GM12892 (cell line): ENCODE measurements at places on chromosomes 13 and 19.

GRCh38 chr19:43649514-43649913 is 9.9 kb upstream of the CADM4 start:
- DNase-seq = no peak

GRCh38 chr19:53076984-53077383 is 26.2 kb downstream of the ZNF160 start:
- DNase-seq = no peak

DNA sequence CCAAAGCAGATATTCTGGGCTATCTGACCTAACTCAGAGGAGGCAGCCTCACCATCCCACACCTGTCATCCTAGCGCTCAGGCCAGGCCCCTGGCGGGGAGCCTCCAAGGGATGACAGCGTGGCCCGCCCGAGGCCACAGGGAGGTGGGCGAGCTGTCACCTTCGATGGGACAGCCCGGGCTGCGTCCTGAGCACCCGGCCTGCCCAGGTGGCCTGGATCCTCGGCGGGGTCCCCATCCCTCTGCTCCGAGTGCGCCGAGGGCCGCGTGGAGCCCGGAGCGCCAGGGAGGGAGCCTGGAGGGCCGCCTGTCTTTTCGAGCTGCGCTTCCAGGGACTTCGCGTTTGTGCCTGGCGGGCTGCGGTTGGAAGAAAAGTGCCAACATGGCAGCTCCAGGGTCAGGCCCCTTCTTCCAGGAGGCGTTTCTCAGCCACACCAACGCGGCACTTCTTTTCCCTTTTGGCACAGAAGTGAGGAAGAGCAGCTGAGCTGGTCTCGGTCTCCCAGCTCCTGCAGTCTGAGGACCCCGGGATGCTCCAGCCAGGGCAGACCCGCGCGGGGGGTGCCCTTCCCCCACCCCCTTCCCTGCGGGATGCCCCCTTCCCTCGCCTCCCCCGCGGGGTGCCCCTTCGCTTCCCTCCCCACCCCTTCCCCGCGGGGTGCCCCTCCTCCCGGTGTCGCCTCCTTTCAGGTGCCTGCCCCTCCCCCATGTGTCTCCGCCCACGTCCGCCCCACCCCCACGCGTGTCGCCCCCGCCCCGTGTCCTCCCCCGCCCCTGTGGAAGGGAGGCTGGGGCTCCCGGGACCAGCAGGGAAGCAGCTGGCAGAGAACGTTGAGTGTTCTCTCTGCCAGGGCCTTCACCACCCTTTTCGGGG is 42.3 kb downstream of the GJA3 start:
- peak; percentile 45 for DNase-seq

DNA sequence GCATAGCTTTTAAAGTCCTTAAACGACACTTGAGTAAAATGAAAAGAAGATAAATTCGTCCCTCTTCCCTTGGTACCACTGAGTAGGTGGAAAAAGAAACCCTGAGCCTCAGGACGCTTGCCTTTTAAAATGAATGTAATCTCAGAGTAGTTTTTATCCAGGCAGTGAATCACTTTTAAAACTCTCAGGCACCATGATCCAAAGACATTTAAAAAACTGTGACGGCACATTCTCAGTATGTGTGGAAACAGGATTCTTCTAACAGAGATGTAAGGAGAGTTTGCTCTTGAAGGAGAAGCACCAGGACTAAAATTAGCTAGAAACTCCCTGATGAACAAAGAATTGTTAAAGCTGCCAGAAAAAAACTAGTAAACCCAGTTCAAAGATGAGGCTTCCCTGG is 105.7 kb upstream of the SLC15A1 start:
- no peak for DNase-seq

GRCh38 chr13:30052120-30052519 is 201.7 kb upstream of the UBL3 start:
- DNase-seq = no peak

GRCh38 chr13:45224176-45224575 is 23.3 kb upstream of the KCTD4 start:
- DNase-seq = no peak

DNA sequence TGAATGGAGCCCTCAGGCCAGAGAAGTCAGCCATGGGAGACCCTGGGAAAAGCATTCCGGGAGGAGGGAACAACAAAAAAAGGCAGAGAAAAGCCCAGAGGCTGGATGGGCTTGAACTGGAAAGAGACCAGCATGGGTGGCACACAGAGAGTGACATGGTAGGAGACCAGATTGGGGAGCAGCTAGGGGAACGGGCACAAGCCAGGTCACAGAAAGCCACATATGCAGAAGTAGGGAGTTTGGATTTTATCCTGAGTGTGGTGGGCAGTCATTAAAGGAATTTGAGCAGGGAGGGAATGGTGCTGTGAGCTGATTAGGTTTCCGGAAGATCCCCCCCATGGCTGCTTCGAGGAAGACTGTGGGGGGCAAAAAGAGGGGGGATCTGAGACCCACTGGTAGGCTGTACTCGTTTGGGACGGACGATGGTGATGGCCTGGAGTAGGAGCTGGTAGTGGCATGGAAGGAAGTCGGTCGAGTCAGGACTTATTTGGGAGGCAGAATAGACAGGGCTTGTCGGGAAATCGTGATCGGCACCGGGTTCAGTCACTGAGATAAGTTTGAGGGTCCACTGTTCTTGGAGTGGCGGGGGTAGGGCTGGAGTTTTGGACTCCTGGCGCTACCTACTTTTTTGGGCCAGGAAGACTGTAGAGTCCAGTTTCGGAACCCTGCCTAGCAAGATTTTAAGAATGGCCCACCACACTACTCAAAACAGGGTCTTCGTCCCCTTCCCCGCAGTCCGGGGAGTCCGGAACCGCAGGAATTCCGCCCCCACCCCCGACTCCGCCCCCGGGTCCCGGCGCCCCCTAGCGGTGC is 949 bp downstream of the SERTAD1 start:
- no peak for DNase-seq

DNA sequence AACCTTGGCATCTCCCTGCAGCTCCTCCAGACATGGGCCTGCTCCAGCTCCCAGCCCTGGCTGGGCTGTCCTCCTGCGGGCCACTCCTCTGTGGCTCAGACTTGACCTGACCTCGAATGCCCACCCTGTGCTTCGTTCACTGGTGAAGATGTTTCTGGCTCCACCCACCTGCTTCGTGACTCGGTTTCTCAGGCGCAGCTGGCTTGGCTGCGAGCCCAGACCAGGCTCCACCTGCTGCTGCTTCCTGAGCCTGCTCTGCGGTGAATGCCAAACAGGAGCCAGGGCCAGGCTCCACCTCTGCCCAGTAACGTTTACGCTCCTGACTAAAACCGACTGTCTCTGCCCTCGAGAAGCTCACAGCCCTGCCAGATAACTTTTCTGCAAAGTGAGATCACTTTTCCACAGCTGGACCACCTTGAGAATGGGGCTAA is 8.9 kb upstream of the RSPH6A start:
- no peak for DNase-seq

DNA sequence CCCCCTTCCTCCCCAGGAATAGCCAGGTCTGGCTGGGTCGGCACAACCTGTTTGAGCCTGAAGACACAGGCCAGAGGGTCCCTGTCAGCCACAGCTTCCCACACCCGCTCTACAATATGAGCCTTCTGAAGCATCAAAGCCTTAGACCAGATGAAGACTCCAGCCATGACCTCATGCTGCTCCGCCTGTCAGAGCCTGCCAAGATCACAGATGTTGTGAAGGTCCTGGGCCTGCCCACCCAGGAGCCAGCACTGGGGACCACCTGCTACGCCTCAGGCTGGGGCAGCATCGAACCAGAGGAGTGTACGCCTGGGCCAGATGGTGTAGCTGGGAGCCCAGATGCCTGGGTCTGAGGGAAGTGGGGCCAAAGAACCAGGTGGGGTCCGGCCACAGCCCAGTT is 3.2 kb downstream of the KLK2 start:
- no peak for DNase-seq

- no peak for DNase-seq
Observed at GRCh38 chr13:104641309-104641708, 1575.1 kb upstream of the SLC10A2 start.

- DNase-seq = no peak
Observed at GRCh38 chr13:112748947-112749735, 59.3 kb downstream of the ATP11A start.

DNA sequence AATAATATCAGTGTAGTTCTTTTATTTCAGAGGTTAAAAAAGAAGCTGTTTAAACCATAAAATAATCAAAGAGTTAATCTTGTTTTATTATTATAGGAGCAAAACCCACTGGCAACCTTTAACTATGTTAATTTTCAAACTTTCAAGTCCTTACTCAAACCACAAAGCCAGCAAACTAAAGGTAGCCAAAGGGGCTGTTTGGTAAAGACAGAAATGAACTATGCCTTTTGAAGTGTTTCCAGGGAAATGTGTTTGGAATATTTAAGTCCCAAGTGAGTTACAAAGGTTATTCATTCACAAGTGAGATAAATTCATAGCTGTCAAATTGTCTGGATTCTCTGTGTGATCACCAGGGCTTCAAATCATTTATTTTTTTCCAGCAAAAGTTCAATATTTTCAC is 264.7 kb downstream of the MZT1 start:
- no peak for DNase-seq

- no peak for DNase-seq
Observed at GRCh38 chr19:18733196-18733647, 49.7 kb downstream of the CRTC1 start.

DNA sequence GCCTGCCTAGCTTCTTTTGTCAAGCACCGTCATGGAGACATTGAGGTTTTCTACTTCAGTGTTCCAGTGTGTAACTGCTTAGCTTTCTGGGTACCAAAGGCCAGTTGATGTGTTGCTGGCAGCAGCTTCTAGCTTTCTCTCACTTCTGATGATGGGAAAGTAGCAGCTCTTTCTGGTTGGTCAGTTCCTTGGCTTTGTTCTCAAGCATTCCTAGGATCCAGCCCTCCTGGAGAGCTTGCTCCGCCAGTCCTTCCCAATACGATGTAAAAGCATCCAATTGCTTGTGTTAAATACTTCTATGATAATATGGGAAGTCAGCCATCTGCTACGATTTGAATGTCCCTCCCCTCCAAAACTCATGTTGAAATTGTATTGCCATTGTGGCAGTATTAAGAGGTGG is 182.8 kb downstream of the UGGT2 start:
- no peak for DNase-seq

DNA sequence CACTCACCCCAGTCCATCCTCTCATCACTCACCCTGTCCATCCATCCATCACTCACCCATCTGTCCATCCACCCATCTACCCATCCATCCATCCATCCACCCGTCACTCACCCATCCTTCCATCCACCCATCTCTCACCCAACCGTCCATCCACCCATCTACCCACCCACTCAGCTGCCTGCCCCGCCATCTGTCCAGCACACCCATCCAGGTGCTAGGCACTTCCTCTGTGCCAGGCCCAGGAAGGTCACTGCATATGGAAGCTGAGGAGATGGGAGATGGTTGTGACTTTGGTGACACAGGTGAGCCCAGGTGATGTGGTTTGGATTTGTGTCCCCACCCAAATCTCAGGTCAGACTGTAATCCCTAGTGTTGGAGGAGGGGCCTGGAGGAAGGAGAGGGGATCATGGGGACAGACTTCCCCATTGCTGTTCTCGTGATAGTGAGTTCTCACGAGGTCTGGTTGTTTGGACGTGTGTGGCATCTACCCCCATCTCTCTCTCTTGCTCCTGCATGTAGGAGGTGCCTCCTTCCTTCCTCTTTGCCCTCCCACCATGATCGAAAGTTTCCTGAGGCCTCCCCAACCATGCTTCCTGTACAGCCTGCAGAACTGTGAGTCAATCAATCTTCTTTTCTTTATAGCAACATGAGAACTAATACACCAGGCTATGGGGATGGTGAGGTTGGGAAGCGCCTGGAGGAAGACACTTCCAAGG is 15.9 kb upstream of the C13orf46 start:
- DNase-seq = no peak

DNA sequence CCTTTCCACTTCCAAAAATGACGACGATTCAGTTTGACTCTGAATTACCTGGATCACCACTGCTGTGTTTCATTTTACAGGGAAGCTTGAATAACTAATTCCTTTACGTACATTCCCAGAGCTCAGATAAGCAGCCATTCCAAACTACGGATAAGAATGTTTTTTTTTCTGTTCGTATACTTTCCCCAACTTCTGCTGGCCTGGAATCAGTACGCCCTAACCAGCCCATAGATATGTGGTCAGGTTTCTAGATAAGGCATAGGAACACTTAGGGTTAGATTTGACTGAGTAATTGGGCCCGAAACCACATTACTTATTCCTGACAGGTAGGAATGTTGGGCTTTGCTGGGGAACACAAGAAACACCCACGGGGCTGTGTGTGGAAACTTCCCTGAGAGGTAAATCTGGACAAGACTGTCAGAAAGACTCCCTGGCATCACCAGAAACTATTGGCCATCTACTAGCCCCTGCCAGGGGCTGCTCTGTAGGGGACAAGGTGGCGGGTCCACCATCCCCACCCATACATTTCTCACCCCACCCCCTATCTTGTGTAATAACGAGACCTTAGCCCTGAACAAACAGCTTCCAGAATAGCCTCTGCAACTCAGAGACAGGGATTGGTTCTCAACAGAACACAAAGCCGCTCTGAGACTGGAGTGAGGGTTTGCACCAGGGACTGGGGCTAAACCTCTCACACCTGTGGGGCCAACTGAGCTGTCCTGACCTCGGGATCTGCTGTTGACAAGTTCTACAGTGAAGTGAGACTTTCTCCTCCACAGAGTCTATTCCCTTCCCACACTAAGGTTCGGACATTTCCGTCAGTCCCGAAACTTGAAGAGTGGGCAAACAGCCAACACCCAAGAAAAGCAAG is 15.6 kb downstream of the RHPN2 start:
- no peak for DNase-seq

DNA sequence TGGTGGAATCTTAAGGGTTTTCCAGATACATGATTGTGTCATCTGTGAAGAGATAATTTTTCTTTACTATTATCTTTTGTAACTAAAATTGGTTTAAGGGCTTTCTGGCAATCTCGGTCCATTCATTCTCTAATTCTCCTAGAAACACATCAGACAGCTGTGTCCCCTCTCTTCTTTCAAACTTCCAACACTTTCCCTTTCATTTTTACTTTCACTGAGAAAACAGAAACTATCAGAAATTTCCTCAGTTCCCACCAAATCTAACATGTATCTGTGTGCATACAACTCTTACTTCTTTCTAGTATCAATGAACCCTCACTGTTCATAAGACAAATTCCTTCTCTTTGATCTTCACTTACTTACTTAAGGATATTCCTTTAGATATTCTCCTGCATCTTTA is 40.2 kb downstream of the KCNRG start:
- DNase-seq = no peak

DNA sequence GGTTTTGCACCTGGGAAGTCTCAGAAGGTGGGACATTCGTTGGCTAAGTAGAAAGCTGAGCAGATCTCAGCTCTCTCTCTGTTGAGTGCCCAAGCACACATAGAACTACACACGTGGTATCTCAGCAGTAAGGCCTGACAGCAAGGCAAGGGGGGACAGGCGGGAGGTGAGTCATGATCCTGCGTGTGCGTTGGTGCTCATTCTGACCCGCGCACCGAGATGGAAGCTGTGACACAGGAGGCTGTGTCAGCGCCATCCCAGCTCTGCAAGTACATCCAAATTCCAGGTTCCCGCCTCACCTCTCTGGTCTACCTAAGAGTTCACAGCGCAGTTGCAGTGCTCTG is 135.7 kb downstream of the USP12 start:
- no peak for DNase-seq

GRCh38 chr19:6000228-6000847 is 22.4 kb upstream of the RANBP3 start:
- DNase-seq = no peak

- DNase-seq = no peak
Observed at GRCh38 chr13:52848455-52849195, at the start of gene PCDH8. PCDH8 (minus strand) TSS chr13:52848640; CDS start chr13:52848436, 204 bp downstream.

- no peak for DNase-seq
Observed at GRCh38 chr13:28558567-28558966, 63.6 kb upstream of the FLT1 start.
